CD4-positive, alpha-beta memory T cell (primary cell): ENCODE measurements at places on chromosomes 12 and 14. TPM values are rescaled to one million over a fixed set of nuclear protein-coding genes. Genes with fewer than 3 reads are reported as not detected.

DNA sequence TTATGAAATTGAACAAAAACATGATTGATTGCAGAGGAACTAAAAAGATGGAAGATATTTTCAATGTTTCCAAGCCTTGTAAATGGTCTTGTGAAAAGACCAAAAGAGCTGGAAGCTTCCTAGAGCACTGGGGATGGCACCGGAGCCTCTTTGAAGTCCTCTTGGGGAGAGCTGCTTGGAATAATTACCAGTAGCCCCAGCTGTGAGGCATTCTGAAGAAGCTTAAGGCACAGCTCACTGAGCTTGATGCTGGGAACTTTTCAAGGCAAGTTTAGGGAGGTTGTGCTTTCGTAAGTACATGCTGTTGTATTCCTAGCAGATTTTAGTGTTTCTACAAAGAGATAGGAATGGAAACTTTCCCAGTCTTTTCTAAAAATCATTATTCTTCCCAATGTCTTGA, 13.9 kb downstream of the PDZRN4 start:
- H3K27ac ChIP-seq = no peak overlapping the region
- H3K27me3 ChIP-seq = no peaks in the 10 kb centered on the region
- DNase-seq = no peak
- no peaks in the 10 kb centered on the region for H3K4me1 ChIP-seq

GRCh38 chr12:85440271-85440670, 160.3 kb downstream of the ALX1 start:
- H3K36me3 ChIP-seq = no peaks in the 10 kb centered on the region
- DNase-seq = no peak
- H3K4me1 ChIP-seq = no peaks in the 10 kb centered on the region
- no peak overlapping the region for H3K4me3 ChIP-seq

DNA sequence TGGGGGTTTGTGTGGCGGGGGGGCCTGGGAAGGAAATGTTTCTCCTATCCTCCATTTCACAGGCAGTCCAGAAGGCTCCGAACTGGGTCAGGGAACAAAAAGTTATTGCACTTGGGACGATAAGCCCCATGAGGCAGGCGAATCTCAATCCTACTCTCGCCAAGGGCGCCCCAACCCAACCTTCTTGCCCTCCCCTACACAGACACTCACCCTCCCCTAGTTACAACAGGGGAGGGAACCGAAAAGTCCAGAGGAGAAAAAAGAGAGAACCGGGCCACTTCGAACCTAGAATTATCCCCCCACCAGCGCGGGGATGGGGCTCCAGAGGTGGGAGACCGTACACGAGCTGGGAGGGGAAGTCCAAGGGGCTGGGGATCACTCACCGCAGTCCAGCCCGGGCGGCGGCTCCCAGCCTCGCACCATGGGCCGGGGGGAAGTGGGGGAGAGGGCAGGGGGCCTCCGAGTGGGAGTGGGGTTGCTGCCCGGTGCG, 357 bp downstream of the HOMEZ start:
- H3K4me3 ChIP-seq = peak overlapping the region; percentile 71
- no peak for DNase-seq
- H3K36me3 ChIP-seq = no peaks in the 10 kb centered on the region
- peak overlapping the region; percentile 75 for H3K27ac ChIP-seq

DNA sequence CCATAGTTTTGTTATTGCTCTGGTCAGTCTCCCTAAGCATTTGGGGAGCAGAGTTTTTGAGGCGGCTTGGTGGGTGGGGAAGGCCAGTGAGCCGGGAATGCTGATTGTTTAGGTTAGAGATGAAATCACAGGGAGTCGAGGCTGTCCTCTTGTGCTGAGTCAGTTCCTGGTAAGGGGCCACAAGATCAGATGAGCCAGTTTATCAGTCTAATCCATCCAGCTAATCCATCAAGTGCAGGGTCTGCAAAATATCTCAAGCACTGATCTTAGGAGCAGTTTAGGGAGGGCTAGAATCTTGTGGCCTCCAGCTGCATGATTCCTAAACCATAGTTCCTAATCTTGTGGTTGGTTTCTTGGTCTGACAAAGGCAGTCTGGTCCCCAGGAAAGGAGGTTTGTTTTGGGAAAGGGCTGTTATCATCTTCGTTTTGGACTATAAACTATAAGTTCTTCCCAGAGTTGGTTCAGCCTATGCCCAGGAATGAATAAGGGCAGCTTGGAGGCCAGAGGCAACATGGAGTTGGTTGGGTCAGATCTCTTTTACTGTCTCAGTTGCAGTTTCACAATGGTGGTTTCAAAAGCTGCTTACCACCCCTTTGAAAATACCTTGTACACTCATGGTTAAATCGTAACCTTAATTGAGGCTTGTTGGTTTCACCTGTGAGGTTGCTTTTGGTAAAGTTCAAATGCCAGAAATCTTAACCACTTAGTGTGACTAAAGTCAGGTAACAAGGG, 33.6 kb upstream of the HIGD1C start:
- no peaks in the 10 kb centered on the region for H3K4me1 ChIP-seq
- no peaks in the 10 kb centered on the region for H3K27me3 ChIP-seq
- H3K4me3 ChIP-seq = no peak overlapping the region
- no peak for DNase-seq
- H3K27ac ChIP-seq = no peak overlapping the region
- no peaks in the 10 kb centered on the region for H3K36me3 ChIP-seq

- H3K36me3 ChIP-seq = no peaks in the 10 kb centered on the region
- no peak for DNase-seq
- H3K27ac ChIP-seq = no peak overlapping the region
- H3K4me1 ChIP-seq = no peaks in the 10 kb centered on the region
- no peaks in the 10 kb centered on the region for H3K27me3 ChIP-seq
Observed at GRCh38 chr12:77760271-77761025, 70.2 kb upstream of the NAV3 start.

DNA sequence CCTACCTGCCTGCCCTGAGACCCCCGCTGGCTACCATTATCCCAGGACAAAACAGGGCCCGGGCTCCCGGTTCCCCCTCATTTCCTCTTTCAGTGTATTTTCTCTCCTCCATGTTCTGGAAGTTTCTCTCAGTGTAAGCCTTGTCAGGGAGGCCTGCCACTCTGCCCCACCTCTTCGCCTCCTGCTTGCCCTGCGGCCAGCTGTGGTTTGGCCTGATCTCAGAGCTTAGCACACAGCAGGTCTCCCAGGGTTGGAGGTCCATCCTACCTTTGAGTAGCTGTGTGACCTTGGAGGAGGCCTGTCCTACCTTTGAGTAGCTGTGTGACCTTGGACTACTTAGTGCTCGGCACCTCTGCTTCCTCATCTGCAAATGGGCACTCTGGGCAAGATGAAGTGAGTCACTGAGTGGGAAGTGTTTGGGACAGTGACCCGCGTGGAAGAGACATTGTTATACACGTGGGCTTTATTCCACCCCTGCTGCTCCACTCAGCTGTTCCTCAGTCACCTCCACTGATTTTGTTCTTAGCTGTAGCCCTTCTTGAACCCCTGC, 212.7 kb downstream of the ZFP36L1 start:
- H3K27me3 ChIP-seq = no peaks in the 10 kb centered on the region
- H3K4me1 ChIP-seq = no peaks in the 10 kb centered on the region
- DNase-seq = no peak
- H3K36me3 ChIP-seq = no peaks in the 10 kb centered on the region
- H3K4me3 ChIP-seq = no peak overlapping the region
- H3K27ac ChIP-seq = no peak overlapping the region

- no peak overlapping the region for H3K27ac ChIP-seq
- no peaks in the 10 kb centered on the region for H3K4me1 ChIP-seq
- no peaks in the 10 kb centered on the region for H3K27me3 ChIP-seq
- H3K36me3 ChIP-seq = peaks cover 14% of the 10 kb centered on the region
- DNase-seq = no peak
- no peak overlapping the region for H3K4me3 ChIP-seq
Observed at GRCh38 chr12:117142094-117142493, 42.9 kb upstream of the TESC start.

GRCh38 chr12:99281277-99281676, 366.3 kb upstream of the GARIN6 start:
- H3K27ac ChIP-seq = no peak overlapping the region
- H3K36me3 ChIP-seq = no peaks in the 10 kb centered on the region
- H3K27me3 ChIP-seq = no peaks in the 10 kb centered on the region

DNA sequence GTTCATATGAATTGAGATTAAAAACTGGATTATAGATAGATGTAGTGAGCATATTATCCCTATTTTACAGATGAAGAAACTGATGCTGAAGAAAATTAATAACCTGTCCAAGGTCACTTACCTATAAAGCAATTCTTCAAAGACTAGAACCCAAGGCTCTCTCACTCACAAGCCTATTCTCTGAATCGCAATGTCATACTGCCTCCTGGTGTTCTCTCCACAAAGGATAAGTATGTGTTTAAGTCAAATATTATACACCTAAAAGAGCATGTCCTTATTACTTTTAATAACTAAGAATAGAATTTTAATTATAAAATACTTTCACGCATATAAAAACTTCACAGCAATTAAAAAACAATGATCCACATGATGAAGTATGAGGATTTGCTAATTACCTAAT, 721.3 kb upstream of the USP15 start:
- no peaks in the 10 kb centered on the region for H3K27me3 ChIP-seq
- H3K4me3 ChIP-seq = no peak overlapping the region
- no peak for DNase-seq
- no peaks in the 10 kb centered on the region for H3K4me1 ChIP-seq
- H3K27ac ChIP-seq = no peak overlapping the region

DNA sequence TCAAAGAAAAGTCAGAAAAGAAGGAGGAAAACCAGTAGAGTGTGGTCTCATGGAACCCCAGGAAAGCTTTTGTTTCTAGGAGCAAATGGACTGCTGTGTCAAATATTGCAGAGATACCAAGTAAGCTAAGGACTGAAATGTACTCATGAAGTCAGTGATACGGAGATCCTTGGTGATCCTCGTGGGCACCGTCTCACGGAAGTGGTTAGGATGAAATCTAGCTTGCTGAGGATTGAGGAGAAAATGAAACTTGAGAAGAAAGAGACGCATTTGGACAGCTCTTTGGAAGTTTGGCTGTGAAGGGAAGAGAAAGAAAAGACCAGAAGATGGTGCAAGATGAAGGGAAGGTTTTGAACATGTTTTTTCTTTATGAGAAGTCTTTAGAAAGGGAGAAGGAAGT, 104.0 kb upstream of the CCND2 start:
- H3K4me3 ChIP-seq = no peak overlapping the region
- H3K4me1 ChIP-seq = peaks cover 6% of the 10 kb centered on the region
- H3K36me3 ChIP-seq = no peaks in the 10 kb centered on the region
- no peak overlapping the region for H3K27ac ChIP-seq
- DNase-seq = no peak

GRCh38 chr14:104268725-104269436, 130.5 kb downstream of the KIF26A start:
- H3K27me3 ChIP-seq = no peaks in the 10 kb centered on the region
- H3K27ac ChIP-seq = no peak overlapping the region
- no peaks in the 10 kb centered on the region for H3K4me1 ChIP-seq

DNA sequence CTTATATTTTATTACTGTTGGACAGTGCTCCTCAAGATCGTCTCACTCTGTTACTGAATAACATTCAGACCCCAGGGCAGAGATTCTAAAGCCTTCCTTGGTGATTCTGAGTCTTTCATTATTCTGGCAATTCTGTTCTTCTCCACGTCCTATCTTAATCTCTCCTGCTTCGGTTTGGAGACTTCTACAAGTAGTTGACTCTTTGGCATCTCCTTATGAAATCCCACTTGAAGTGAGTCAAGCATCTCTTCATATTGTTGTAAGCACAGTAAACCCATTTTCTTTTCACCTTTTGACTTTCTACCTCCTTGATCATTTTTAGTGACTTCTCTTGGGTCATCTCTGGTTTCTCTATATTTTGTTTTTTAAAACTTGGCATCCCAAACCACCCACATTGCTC, 132.8 kb downstream of the SAMD4A start:
- no peak overlapping the region for H3K27ac ChIP-seq
- H3K4me1 ChIP-seq = no peaks in the 10 kb centered on the region
- H3K4me3 ChIP-seq = no peak overlapping the region

GRCh38 chr12:108888031-108888430, 8.1 kb downstream of the DAO start:
- no peak overlapping the region for H3K27ac ChIP-seq
- H3K27me3 ChIP-seq = no peaks in the 10 kb centered on the region
- H3K36me3 ChIP-seq = no peaks in the 10 kb centered on the region

- no peaks in the 10 kb centered on the region for H3K36me3 ChIP-seq
- no peak overlapping the region for H3K4me3 ChIP-seq
- DNase-seq = no peak
Observed at GRCh38 chr12:19575337-19576243, 136.3 kb downstream of the AEBP2 start.

DNA sequence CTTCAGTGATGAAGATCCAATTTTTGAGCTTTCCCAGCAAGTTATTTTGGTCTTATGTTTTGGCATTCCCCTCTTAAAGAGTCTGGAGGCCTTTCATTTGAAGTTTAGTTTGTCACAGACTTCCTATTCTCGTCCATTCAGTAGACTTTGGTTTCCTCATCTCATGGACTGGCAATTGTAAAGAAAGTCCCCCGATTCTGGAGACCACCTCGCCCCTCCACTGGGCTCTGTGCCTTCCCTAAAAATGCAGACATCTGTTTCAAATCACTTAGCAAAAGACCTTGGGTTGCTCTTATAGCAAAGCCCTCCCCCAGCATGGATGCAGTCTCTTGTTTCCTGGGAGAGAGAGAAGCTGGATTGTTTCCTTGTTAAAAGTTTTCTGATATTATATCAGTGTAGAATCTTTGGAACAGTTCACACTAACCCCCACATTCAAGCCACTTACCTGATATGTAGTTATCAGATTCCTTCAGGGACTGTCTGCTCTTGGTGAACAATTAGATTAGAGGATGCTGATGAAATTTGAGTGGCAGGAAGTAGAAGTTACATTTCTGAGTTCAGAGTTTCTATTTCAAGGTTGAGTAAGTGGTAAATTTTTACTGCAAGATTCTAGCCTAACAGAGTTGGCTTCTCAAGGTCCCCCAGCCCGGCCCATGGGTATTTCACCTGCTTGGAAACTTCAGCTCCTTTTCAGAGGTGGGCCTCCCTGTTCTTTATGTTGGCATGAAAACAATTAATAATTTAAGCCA, 56.3 kb downstream of the PLXNC1 start:
- H3K27ac ChIP-seq = no peak overlapping the region
- H3K27me3 ChIP-seq = no peaks in the 10 kb centered on the region
- peaks cover 68% of the 10 kb centered on the region for H3K4me1 ChIP-seq
- H3K4me3 ChIP-seq = no peak overlapping the region
- H3K36me3 ChIP-seq = no peaks in the 10 kb centered on the region
- no peak for DNase-seq

- H3K4me3 ChIP-seq = no peak overlapping the region
- H3K27ac ChIP-seq = no peak overlapping the region
- DNase-seq = no peak
- H3K4me1 ChIP-seq = no peaks in the 10 kb centered on the region
- H3K36me3 ChIP-seq = no peaks in the 10 kb centered on the region
Observed at GRCh38 chr14:44700184-44700583, 193.1 kb upstream of the FSCB start.

Gene COCH
- not detected for total RNA-seq

Gene BAG5
- 37.1 TPM for total RNA-seq

Gene ALDH6A1
- total RNA-seq = 22.5 TPM

Gene RNASE3
- total RNA-seq = not detected

Gene NTF3
- total RNA-seq = not detected

Gene AMDHD1
- total RNA-seq = 2.3 TPM

Gene DLST
- 101 TPM for total RNA-seq
